ENCODE measurements at places on chromosomes 7 and 10.

- DNase-seq = no peak
These were observed 81.3 kb upstream of the DKK1 start for GRCh38 chr10:52232561-52233350.

DNA sequence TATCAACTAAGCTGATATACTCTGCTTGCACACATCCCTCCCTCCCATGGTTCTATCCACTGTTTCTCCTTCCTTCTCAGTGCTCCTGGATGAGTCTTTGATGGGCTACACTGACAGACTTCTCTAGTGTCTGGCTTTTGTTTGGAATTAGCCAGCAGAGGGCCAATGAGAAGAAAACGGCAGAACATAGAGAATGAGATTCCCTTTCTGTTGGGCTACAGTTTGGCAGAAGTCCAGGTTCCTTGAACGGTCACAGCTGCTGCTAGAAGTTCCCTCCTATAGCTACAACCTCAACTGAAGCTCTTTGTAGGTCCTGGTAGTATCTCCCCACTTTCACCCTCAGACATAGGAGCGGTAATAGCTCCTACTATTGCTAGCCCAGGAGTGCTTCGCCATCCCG, 251.1 kb upstream of the LRRN3 start:
- DNase-seq = no peak

GRCh38 chr10:131946321-131946751, 35.4 kb downstream of the BNIP3 start:
- DNase-seq = no peak

DNA sequence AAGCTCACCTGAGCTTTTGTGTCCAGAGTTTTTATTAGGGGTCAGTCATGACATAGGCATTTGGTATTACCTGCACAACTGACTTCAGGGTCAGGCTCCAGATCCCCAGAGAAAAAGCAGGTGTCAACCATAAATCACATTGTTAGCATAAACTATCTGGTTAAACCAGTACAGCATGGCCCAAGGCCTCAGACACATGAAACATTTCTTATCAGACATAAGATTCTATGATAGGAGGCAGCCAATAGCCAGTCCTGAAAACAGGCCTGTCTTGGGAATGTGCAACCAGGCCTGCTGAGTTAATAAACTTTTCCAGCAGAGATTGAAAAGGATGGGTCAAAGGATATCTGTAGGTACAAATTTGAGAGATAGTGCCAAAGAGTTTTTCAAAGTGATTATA, 116.1 kb downstream of the TPST1 start:
- DNase-seq = no peak

- no peak for DNase-seq
These were observed 23.5 kb downstream of the TRPV5 start for GRCh38 chr7:142910031-142910433.

GRCh38 chr10:128054163-128054970, 71.9 kb downstream of the MKI67 start:
- no peak for DNase-seq

GRCh38 chr7:94701555-94701973, 45.6 kb upstream of the SGCE start:
- no peak for DNase-seq

DNA sequence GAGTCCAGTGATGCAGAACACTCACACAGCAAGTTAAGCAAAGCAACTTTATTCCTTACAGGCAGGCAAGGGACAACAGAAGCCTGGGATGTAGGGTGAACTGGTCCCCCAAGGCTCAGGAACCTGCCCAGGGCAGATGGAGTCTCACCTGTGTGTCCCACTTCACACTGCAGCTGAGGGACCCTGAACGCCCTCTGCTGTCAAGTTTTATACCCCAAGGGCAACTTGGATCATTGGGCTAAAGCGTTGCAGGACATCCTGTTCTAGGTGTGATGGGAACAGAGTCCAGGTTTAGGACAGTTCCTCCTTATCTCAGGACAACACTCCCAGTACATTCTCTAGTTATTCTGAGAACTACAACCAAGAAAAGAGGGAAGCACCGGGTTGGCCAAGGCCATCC, 49.5 kb upstream of the ZNF746 start:
- no peak for DNase-seq

- no peak for DNase-seq
These were observed 86.0 kb downstream of the SLC37A3 start for GRCh38 chr7:140312141-140312846.

- DNase-seq = no peak
These were observed 170.2 kb downstream of the SKAP2 start for GRCh38 chr7:26694141-26694540.

DNA sequence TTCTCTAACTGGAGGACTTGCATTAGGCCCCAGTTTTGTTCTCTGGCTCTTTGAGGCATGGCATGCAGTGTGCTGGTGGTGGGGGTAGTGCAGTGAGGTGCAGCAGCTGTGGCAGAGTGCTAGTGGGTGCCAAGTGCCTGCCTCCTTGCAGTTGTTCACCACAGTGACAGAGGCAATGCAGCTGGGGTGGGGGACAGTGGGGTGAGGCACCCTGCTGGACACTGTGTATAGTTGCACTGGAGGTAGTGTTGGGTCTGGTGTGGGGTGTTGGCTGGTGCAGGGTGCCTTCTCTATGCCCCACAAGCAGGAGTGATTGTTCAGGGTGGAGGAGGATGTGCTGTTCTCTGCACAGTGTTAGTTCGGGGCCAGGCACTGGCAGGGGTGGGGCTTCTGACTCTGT, 21.7 kb upstream of the KEL start:
- no peak for DNase-seq

GRCh38 chr7:90994601-90995000, 269.6 kb upstream of the FZD1 start:
- DNase-seq = no peak

- no peak for DNase-seq
These were observed 150.4 kb downstream of the CXCL12 start for GRCh38 chr10:44234483-44234875.

GRCh38 chr7:726854-727103, 280 bp downstream of the DNAAF5 start:
- DNase-seq = no peak

- DNase-seq = no peak
These were observed 8.9 kb downstream of the IGFBP1 start for GRCh38 chr7:45897042-45897690.

DNA sequence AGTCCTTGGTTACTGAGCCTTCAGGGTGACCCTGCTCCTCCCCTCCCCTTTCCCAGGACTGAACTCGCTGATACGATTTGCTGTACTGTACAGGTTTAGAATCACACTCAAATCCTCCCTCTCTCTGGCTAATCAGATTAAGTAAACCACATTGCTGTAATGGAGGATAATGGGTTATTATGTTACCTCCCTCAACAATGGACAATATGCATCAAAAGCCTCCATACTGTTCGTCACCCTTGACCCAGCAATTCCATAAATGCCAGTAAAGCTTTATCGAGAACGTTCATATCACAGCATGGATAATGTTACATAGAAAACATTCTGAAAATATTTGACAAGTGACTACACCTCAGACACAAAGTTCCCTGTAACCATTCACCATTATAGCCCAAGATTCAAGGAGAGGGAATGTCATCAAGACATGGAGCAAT, 61.7 kb downstream of the FAM107B start:
- DNase-seq = no peak

DNA sequence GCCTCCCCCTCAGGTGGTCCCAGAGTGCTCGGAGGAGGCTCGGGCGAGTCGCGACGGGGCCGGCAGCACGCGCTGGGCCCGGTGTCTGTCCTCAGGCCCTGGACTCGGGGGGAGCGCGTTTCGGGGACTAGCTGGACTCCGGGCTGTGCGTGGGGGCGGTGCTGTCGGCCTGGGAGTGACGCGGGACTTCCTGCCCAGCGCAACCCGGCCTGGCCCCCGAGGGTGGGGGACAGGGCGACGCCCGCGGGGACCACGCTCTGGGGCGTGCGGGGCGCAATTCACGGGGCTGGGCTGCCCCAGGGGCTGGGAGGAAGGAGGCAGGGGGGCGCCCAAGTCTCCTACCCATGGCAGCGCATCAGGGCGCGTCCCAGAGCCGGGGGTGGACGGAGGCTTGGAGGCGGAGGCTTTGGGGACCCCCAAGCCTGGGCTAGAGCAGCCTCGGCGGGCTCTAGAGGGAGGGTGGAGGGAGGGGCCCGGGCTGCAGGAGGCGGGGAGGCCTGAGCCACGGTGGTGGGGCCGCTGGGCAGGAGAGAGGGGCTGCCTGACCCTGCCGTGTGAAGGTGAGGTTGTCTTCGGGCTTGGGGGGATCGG, 2.3 kb upstream of the VENTX start:
- DNase-seq = no peak

DNA sequence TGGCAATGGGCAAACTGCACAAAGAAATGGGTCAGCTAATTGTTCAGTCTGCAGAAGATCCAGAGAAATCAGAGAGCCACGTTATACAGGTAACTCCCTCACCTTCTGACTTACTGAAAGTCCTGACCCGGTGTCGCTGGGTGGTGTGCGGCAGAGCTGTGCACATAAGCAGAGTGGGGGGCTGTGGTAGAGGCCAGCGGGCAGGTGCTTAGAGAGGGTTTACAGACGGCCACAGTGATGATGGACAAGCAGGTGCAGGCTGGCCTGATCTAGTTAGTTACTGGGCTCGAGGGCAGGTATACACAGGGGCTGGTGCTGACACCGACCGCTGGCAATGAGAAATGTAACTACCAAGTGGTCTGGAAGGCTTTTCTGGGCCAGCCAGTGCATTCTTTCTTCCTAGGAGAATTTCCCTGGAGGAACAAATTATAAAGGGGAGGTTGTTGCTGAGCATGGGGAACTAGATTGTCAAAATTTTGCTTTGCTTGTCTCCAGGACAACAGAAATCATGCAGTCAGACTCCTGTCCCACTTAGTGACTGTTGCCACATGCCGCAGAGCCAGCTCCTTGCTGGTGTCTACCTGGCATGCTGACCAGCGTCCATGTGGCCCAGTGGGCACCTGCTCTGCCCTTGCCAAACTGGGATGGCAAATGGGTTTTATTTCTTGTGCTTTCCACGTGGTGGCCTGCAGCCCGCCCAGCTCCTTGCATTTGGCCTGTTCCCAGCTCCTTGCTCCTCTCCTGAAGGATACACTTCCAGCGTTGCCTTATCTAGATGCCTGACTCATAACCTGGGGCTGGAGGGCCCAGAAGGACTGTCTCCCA, 28.8 kb downstream of the DENND10 start:
- no peak for DNase-seq

DNA sequence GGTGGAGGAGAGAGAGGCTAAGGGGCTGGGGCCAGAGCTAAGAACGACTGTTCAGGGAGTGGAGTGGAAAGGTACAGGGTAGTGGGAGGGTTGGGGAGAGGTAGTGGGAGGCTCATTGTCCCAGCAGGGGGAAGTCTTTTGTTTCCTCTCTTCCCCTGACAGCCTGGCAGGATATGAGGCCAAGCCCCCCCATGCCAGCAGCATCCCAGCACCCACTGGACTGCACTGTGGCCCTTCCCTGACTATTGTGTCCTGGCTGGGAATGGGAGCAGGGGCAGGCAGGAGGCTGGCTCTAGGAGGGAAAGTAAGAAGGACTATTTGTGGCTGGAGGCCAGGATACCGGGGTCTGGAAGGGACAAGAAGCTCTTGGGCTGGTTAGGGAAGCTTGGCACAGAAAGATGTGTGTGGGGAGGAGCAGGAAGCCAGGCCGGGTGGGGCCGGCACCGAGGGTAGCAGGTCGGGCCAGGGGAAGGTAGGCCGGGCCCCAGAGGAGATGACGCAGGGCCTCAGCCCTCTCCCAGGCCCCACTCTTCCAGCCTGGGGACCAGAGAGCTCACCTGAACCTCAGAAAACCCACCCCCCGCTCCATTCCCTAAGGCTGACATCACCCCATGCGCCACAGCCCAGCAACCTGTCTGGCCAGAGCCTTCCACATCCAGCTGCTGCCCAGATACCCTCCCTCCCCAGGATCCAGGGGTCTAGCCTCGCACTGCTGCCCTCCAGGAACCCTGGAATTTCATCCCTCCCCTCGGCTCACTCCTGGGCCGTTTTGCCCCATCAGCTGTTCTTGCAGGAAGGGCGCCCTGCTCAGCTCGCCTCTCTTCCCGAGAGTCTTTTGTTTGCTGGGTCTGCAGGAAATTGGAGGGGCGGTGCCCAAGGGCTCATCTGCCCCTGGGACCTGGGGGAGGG, 8.8 kb upstream of the EPHB4 start:
- no peak for DNase-seq

- no peak for DNase-seq
These were observed 12.3 kb upstream of the SNX10 start for GRCh38 chr7:26279405-26279804.

- DNase-seq = no peak
These were observed 12.9 kb upstream of the INPP5A start for GRCh38 chr10:132524443-132525285.

DNA sequence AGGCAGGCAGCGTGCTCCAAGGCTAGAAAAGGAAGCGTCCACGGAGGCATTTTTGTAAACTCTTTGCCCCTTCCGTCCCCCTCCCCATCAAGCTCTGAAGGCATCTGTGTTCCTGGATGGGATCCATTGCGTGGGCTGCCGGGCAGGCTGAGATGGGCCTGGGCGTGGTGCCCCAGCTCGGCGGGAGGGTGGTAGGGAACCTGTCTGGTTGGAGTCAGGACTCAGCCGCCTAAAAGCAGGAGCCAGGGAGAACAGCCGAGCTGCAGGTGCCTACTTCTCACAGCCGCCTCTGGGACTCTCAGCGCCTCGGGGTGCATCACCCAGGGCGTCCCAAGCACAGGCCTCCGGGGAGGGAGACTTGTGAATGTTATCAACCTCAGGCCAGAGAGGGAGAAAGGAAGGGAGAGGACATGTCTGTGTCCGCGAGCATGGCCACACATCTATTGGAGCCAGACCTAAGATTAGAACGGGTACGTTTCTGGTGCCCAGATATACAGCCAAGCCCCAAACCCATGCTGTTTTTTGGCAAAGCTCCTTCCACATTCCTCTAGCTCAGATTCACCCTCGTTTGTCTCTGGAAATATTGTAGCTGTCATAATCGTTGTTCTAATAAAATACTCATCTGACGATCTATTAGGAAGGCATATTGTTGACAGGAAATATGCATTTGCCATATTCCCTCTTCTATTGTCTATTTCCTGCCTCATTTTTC, 48.6 kb upstream of the CTBP2 start:
- no peak for DNase-seq

DNA sequence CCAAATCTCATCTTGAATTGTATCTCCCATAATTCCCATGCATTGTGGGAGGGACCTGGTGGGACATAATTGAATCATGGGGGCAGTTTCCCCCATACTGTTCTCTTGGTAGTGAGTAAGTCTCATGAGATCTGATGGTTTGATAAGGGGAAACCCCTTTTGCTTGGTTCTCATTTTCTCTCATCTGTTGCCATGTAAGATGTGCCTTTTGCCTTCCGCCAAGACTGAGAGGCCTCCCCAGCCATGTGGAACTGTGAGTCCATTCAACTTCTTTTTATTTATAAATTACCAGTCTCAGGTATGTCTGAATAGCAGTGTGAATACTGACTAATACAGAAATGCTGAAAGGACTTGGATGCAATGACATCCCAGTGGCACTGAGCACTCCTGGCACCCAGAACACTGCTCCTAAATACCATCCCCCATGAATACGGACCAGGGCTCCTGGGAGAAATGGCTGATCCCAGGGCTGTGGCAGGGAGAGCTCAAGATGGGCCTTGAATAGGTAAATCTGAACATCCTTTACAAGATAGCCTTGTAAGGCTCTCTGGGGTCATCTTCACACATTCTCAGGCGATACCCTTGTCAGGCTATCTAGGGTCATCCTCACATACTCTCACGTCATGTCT, 19.4 kb downstream of the ZFAND2A start:
- no peak for DNase-seq

- DNase-seq = no peak
These were observed 305.1 kb downstream of the AUTS2 start for GRCh38 chr7:69903410-69903809.
